ENCODE measurements at places on chromosomes 5 and 9. TPM values are rescaled to one million over a fixed set of nuclear protein-coding genes. Genes with fewer than 3 reads are reported as not detected.

GRCh38 chr5:43043400-43043756, 3.3 kb upstream of the ANXA2R start:
- DNase-seq = no peak

GRCh38 chr5:8458038-8458383, 589.1 kb downstream of the MTRR start:
- no peak for DNase-seq

Gene SARDH
- 2.4 TPM for polyA plus RNA-seq

DNA sequence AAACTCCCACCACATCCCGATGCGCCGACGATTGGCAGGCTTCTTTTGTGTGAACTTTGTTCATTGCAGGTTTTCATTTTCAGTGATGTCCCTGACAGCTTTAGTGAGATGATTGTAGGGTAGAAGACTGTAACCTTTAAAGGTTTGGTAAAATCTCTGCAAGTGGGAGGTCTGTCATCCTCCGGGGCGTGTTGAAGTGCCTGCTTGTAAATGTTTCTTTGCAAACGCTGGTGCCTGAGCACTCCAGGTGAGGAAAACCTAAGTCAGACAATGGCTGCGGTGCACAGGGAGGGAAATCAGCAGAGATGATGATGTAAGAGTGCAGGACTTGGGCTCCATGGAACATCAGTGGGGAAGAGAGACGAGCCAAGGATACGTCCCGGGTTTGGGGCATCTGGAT, 228.1 kb downstream of the DRD1 start:
- DNase-seq = no peak

Gene CDC20B
- not detected for polyA plus RNA-seq

GRCh38 chr5:108818613-108819272, 71.0 kb downstream of the FER start:
- no peak for DNase-seq

Gene BTNL3
- polyA plus RNA-seq = not detected

Gene HRH2
- polyA plus RNA-seq = 5.5 TPM

Gene IFNA21
- polyA plus RNA-seq = not detected

Gene MTREX
- polyA plus RNA-seq = 35.8 TPM

- DNase-seq = no peak
These were observed 880 bp upstream of the PTPDC1 start for GRCh38 chr9:94083384-94083783.

DNA sequence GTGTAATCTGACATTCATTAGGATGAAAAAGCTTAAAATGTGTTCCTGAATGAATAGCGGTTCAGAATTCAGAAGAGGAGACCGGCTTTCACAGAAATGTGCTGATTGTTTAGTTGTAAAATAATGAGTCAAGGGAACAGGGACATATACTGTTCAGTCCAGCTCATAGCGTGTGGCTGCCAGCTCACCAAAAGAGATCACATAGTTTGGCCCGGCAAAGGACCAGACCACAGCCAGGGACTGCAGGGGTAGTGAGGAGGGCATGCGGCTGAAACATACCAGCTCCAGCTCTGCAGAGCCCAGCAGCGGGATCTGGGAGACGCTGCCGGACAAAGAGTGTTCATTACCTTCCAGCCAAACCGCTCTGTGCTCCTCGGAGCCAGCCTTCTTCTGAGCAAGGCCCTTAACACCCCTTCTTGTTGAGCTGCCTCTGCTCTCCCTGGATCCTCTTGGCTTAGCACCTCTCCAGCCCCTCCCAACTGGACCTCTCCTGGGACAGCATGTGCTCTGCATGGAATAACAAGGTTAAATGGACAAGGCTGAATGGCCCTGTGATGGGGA, 116.8 kb upstream of the CNTLN start:
- no peak for DNase-seq
